NCI-H524 treated with DMSO at 0.1 percent for 48 hours (cell line): ENCODE measurements at places on chromosomes 5 and 9.

- DNase-seq, result no peak
Measured at GRCh38 chr5:41863871-41864486, 6.2 kb downstream of the OXCT1 start.

- peak; percentile 70 for DNase-seq
Measured at GRCh38 chr5:136242611-136243010, 49.6 kb upstream of the SMIM32 start.

GRCh38 chr9:135503371-135504261 lies 3.1 kb downstream of the MRPS2 start:
- DNase-seq, result no peak

DNA sequence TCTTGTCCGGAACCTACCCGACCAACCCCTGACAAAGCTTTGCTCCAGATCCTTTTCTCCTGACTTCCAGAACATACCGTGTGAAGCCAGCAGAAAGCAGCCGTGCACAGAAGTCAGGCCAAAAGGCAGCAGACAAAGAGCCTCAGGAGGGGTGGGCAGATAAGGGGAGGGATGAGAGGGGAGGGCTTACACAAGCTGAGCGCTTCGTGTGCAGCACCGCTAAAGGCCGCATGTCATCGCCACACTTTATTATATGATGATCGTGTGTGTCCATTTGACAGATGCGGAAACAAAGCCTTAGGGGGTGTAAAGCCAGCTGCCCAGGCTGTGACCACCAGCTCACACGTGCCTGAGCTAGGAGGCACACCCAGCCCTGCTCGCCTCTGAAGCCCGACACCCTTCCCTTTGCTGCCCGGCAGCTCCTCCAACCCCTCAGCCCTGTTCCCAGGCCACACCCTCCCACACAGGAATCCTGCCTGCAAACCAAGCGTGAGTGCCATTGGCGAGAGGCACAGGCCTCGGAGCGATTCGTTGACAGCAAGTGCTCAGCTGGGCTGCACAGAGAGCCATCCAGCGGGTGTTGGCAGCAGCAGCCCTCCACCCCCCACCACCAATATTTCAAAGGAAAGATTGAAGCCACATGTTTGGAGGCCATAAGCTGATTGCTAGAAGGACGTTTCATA lies 170.5 kb upstream of the SMIM23 start:
- DNase-seq, result no peak

- no peak for DNase-seq
Measured at GRCh38 chr9:131146186-131146585, 20.8 kb downstream of the NUP214 start.

DNA sequence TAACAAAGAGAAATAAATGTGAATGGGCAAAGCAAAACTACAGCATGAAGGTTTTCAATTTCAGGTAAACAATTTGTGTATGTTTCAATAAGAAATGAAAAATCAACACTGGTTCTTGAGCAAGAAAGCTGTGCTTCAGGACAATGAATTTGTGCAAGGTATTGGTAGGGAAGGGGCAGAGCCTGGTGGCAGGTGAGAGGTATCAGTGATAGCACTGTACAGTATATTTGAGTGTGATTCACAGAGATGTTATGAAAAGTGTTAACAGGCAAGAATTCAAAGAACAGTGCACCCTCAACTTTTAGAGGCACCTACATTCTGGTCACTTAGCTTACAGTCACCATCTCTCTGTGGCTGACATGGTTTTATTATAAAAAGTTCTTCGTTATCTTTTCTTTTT lies 25.7 kb downstream of the PLPP1 start:
- no peak for DNase-seq

DNA sequence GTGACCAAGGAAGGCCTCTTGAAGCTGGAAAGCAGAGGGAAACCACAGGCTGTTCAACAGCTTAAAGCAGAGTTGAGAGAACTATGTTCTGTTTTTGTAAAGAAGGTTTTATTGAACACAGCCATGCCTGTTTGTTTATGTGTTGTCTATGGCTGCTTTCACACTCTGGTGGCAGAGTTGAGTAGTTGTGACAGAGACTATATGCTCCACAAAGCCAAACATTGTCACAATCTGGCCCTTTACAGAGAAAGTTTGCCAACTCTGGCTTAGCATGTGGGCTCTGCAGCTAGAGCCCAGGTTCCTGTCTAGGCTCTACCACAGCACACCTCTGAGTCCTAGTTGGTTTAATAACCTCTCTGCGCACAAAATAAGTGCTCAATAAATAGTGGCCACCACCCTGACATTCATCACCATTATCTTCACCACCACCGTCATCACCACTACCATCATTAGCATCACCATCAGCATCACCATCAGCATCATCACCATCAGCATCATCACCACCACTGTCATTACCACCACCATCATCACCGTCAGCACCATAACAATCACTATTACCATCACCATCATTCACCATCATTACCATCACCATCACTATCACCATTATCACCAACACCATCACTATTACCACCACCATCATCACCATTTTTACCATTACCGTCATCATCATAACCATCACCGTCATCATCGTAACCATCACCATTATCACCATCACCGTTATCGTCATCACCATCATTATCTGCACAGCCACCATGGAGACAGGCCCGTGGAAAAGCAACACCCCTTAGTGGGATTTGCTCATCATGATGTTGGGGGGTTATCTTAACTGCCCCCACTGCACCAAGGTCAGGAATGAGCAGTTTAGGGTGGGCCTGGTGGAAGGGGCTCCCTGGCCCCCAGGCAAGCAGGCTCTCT lies 18.3 kb downstream of the AKNA start:
- no peak for DNase-seq

DNA sequence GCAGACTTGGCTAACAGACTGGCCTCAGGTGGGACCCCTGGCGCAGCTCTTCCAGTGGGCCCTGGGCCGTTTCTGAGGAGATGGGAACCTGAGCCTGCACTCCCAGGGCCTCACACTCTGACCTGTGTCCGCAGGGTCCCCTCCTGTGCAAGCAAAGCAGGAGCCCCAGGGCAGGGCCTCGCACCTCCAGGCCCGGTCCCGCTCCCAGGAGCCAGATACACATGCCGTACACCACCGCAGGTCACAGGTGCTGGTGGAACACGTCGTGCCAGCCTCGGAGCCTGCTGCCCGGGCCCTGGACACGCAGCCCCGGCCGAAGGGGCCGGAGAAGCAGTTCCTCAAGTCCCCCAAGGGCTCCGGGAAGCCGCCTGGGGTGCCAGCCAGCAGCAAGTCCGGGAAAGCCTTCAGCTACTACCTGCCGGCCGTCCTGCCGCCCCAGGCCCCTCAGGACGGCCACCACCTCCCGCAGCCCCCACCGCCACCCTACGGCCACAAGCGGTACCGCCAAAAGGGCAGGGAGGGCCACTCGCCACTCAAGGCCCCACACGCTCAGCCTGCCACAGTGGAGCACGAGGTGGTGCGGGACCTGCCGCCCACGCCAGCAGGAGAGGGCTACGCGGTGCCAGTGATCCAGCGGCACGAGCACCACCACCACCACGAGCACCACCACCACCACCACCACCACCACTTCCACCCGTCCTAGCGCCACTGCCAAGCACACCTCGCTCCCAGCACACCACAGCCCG lies 29.2 kb downstream of the NKD2 start:
- no peak for DNase-seq

GRCh38 chr5:104526866-104527265 lies 964.3 kb upstream of the NUDT12 start:
- DNase-seq, result no peak

DNA sequence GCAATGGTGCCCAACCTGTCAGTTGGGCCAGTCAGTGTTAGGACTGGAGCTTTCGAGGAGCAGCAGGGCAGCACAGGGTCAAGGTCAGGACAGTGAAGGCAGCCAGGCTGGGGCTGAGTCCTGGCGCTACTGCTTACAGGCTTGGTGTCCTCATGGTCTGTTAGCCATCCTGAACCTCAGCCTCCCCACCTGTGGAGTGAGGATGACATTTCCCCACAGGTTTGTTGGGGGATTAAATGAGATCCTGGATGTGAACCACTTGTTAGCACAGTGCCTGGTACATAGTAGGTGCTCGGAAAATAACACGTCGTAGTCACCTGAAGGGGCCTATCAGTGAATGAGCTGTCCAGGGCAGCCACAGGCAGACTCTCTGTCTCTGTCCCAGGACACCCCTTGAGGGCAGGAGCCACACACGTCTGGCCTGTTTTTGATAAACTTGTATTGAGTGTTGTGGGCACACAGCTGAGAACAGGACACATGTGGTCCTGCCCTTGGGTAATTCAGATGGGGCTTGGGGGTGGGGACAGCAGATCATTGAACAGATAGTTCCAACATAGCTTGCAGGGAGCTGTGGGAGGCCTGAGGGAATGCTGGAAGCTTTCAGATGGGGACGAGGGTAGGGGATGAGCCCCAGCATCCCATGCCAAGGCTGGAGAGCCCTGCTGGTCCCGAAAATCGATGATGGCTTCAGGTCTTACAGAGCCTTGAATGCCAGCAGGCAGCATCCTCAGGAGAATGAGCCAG lies 69.3 kb downstream of the AMBP start:
- no peak for DNase-seq

DNA sequence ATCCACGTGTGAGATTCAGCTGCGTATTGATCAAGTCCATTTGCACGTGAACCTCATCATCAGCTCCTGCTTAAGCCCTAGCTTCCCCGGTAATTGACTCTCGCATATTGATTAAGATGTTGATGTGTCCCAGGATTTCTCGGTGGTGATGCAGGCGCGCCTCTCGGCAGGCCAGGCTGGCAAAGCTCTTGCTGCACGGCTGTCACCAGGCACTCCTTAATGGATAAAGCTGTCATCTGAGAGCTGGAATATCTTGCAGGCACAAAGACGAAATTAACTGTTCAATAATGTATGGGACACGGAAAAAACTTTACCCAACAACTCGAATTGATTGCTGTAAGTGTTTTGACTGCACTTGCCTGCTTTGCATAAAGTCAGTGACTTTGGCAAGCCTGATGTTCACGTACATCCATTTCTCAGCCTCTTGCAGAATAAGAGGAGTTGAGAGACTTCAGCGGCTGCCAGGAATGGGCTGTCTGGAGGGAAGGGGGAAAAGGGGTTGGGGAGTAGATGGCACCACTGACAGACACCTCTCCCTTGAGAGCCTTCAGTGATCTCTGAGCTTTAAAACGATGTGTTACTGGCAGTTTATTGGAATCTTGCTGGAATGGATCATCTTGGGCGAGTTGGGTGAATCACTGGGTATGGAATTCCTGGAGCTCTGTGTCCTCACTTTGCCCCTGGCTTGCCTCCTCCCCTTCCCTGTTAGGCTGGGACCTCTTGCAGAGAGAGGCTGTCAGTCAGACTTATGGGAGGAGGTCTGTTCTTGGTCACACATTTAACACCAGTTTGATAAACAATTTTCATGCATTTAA lies 650.3 kb downstream of the CCDC171 start:
- no peak for DNase-seq

GRCh38 chr5:82540301-82540700 lies 262.1 kb upstream of the RPS23 start:
- DNase-seq, result no peak

- no peak for DNase-seq
Measured at GRCh38 chr5:40495237-40495635, 184.5 kb upstream of the PTGER4 start.

GRCh38 chr5:81751836-81752643 lies 1.1 kb upstream of the SSBP2 start:
- peak; percentile 55 for DNase-seq

DNA sequence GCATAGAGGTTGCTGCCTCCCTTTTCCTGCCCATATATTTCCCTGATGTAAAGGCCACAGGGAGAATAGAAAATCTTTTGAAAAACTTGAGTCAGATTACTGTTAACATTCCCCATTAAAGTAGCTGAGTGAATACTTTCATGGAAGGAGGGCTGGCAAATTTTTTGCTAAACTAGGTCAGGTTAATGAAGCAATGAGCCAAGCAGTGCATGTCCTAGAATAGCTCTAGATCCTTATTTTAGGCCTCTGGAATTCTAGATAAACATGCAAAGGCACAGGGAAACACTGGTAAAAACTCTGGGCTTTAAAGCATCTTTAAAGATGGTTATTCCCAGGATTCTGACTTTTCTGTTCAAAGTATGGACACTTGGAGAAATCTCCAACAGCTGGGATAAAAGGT lies 27.9 kb downstream of the TTC1 start:
- no peak for DNase-seq

- DNase-seq, result no peak
Measured at GRCh38 chr5:9667906-9668305, 37.8 kb upstream of the TAS2R1 start.

GRCh38 chr9:133487331-133487725 lies 8.4 kb upstream of the SLC2A6 start:
- DNase-seq, result no peak

- DNase-seq, result no peak
Measured at GRCh38 chr5:76971511-76971910, 18.7 kb downstream of the CRHBP start.

DNA sequence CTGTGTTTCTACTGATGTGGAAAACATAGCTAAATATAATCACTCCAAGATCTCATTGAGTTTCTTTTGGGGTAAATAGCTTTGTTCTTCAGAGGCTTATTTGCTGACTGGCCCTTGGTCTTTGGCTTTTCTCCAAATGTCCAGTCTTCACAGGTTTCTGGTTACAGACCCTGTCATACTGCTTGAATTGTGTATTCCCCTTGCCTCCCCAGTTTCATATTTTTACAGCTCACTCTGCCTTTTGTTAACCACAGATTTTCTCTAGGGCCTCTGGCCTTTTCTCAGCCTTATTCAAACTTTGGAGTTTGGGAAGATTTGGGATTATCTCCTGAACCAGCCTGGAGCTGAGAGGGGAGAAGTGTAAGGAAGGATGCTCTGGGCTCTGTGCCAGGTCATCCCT lies 23.9 kb downstream of the ISOC1 start:
- DNase-seq, result no peak

- no peak for DNase-seq
Measured at GRCh38 chr9:28073270-28073669, 500.0 kb upstream of the C9orf72 start.

- no peak for DNase-seq
Measured at GRCh38 chr9:10548348-10548747, 64.5 kb downstream of the PTPRD start.

- DNase-seq, result no peak
Measured at GRCh38 chr5:80268916-80269315, 13.1 kb upstream of the SERINC5 start.

GRCh38 chr9:86547571-86547970 lies 193.4 kb upstream of the TUT7 start:
- no peak for DNase-seq
